ENCODE measurements at places on chromosomes 13 and 19.

- DNase-seq, result no peak
Measured at GRCh38 chr13:93956426-93956825, 523.1 kb downstream of the DCT start.

DNA sequence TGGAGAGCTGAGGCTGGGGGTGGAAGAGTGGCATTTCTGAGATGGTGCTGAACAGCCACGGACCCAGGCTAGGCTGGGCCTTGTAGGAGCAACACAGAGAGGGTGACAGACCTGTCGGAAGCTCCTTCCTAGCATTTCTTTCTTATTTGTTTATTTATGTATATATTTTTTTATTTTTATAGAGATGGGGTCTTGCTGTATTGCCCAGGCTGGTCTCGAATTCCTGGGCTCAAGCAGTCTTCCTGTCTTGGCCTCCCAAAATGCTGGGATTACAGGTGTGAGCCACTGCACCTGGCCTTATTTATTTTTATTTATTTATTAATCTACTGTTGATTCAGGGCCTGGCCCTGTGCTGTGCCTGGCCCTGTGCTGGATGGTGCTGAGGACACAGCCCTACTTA lies 6.5 kb downstream of the CIC start:
- no peak for DNase-seq

DNA sequence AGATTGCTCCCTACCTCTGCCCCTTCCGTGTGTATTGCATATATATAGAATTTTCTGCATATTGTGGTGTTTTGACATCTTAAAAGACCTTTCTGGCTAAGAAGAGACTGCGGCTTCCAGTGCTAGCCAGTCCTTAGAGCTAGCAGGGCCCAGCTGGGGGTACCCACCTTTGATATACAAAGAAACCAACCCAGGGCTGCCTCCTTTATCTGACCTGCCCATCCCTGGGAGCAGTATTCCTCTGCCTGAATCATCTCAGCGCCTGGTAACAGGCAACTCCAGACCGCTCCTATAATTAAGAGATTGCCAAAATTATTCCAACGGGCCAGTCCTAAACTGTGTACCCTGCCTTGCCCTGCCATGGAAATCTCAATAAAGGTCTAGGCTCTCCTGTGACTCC lies 186.3 kb upstream of the RNF113B start:
- DNase-seq, result no peak

GRCh38 chr19:46373491-46374359 lies 26.8 kb downstream of the PPP5C start:
- DNase-seq, result peak; percentile 99

GRCh38 chr19:10292206-10292788 lies 2.5 kb downstream of the ICAM5 start:
- DNase-seq, result peak; percentile 85

DNA sequence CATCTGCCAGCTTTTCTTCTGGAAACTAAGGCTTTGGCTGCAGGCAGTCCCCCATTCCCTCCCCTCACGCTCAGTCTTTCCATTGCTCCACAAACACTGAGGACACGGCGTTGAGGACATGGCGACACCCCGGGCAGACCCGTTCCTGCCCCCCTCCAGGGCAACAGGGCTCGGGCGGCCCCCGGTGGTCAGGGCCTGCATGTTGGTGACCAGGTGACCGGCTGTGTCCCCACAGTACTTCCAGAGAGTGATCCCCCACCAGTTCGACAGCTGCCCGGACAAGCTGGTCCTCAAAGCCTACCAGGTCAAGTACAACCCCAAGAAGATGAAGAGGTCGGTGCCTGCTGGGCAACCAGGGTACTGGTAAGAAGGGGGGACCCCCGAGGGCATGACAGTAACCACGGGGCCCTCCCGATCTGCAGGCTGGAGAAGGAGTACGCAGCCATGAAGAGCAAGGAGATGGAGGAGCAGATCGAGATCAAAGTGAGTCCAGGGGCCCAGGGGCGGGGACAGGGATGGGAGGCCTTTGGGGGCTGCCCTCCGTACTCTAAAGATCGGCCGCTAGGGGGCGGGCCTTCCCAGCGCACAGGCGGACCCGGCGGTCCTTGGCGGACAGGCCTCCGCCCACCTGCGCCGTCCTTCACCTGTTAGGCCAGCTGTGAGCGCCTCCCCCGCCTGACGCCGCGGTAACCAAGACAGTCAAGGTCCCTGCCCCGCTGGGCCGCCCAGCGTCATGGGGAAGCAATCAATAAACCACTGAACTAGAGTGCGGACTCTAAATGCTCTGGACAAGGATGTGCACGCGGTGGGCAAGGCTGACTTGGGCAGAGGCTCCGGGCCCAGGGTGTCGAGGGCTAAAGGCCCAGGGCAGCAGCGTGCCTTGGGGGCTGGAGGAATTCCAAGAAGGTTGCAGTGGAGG lies 21.1 kb downstream of the PRR36 start:
- peak; percentile 81 for DNase-seq
